ENCODE measurements at places on chromosomes 2 and 18.

DNA sequence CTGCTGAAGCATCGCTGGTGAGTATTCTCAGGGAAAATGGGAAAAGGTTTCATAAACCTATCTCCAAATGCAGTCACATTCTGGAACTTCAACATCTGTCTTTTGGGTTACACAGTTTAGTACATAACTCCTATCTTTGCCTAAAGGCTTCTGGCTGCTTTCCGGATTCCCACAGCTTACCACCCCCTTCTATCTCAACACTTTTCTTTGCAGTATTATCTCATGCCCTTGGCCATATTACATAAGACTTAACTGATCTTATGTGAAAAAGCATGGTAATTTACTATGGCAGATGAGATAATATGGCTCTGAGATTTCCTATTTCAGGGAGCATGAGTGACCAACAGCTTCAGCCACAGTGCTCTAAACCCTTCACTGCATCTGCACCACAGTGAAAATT, 369.3 kb upstream of the LINC00305 start:
- no peaks in the 10 kb centered on the region for H3K4me1 ChIP-seq
- no peaks in the 10 kb centered on the region for H3K36me3 ChIP-seq
- no peak overlapping the region for H3K27ac ChIP-seq
- DNase-seq, result no peak

DNA sequence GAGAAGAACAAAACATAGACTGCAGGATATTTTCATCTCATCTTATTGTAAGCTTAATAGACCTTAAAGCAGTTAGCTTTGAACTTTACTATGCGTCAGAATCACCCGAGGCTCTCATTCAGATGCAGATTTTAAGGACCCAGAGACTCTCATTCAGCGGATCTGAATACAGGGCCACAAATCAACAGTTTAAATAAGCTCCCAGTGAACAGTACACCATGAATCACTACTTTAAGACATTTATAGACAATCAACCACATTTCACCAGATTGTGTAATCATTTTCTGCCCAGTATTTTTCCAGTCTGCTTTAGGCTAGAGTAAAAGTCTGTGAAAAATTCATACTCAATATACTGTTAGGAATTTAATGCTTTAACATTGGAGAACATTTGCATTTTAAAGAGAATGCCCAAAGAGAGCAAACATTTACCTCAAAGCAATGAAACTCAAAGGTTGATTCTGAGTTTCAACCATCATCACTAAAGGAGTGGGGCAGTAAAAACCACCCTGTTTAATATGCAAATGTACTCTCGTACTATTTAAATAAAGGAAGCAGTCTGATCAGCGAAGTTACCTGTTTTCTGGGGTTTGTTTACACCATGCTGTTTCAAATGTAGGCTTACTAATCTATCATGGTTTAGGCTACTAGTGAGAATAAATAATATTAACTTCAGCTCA, 11.0 kb upstream of the ALPK2 start:
- no peak for DNase-seq
- no peak overlapping the region for H3K4me3 ChIP-seq
- H3K36me3 ChIP-seq, result no peaks in the 10 kb centered on the region
- H3K27me3 ChIP-seq, result no peaks in the 10 kb centered on the region
- no peak overlapping the region for H3K27ac ChIP-seq

DNA sequence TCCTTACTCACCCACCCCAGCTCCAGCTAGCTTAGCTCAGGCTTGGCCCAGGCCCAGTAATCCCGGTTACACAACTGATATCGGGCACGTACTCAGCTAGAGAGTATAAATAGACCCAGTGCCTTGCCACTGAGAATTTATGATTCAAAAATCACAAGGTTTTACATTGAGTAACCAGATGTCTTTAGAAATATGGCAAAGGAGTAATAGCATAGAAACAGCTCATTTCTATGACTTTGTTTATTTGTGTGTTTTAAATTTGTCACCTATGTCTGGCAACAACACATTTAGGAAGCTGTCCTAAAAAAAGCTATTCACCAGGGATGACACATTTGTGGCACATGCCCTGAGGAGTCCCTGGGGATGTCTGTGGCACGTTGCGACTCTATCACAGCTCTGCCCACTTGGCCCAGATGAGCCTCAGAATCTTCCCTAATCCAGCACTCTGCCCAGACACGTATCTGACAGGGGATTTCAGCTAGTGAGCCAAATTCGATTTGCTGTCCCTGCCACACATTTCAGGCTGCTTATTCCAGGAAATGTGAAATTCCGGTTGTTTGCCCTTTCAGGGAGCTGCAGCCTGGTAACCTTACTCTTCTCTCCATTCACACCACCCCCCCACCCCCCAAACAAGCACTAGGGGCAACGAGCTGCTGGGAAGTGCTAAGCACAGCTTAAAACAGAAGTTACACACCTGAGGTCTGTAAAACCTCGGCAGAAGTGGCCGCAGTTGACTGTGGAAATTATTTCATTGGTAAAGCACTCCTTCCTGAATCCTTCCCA, 85.4 kb upstream of the ZCCHC2 start:
- DNase-seq, result peak; percentile 80
- no peaks in the 10 kb centered on the region for H3K27me3 ChIP-seq
- peak overlapping the region; percentile 72 for H3K27ac ChIP-seq
- H3K36me3 ChIP-seq, result no peaks in the 10 kb centered on the region

GRCh38 chr2:135409436-135409835, 121.6 kb downstream of the ZRANB3 start:
- no peaks in the 10 kb centered on the region for H3K36me3 ChIP-seq
- DNase-seq, result no peak
- H3K27ac ChIP-seq, result no peak overlapping the region
- H3K4me1 ChIP-seq, result no peaks in the 10 kb centered on the region
- no peak overlapping the region for H3K4me3 ChIP-seq

DNA sequence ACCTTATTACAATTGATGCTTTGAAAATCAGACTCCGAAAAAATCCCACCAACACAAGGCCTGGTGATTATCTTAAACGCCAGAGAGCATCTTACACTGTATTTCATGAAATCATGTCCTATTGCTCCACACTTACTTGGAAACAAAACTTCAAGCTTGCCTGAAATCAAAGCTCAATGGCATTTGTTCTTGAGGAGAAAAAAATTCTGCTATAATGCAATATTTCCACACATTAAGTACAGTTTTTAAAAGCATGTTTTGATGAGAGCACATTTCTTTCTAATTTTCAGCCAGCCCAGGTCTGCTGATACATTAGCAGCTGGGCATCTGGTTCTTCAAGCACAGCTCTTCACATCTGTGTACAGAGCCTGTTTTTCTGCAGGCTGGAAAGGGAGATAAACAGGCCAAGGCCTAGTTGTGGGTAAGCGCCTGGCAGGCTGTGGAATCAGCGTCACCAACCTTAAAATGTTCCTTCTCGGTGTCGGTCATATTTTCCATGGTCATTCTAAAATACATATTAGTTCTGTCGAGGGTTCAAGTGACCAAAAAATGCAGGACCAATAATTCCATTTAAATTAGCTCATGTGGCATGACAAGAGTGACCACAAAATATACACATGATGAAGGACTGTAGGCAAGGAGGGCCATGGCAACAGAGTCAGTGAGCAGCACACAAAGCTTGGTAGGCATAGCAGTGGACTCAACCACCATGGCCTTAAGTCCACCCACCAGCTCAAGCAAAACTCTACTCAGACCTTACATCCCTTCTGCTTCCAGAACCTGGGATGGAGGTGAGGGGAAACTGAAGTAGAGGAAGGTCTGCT, 20.9 kb downstream of the SLC8A1 start:
- H3K27me3 ChIP-seq, result no peaks in the 10 kb centered on the region
- H3K27ac ChIP-seq, result no peak overlapping the region
- DNase-seq, result no peak
- no peak overlapping the region for H3K4me3 ChIP-seq

DNA sequence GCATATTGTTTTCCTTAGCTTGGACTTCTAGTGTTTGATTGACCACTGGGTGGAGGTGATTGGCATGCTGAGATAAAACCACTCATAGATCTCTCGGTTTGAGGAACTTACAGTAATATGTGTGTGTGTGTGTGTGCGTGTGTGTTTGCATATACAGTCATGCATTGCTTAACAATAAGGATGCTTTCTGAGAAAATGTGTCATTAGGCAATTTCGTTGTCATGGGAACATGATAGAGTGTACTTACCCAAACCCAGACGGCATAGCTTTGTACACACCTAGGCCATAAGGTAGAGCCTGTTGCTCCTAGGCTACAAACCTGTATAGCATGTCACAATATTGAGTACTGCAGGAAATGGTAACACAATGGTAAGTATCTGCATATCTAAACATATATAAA, 167.3 kb downstream of the NYAP2 start:
- H3K36me3 ChIP-seq, result no peaks in the 10 kb centered on the region
- H3K27me3 ChIP-seq, result no peaks in the 10 kb centered on the region
- no peak for DNase-seq
- H3K4me3 ChIP-seq, result no peak overlapping the region

GRCh38 chr18:51537487-51537886, 340.0 kb upstream of the MEX3C start:
- no peaks in the 10 kb centered on the region for H3K27me3 ChIP-seq
- H3K4me1 ChIP-seq, result no peaks in the 10 kb centered on the region
- H3K36me3 ChIP-seq, result no peaks in the 10 kb centered on the region
- H3K27ac ChIP-seq, result no peak overlapping the region
- DNase-seq, result no peak
- no peak overlapping the region for H3K4me3 ChIP-seq

DNA sequence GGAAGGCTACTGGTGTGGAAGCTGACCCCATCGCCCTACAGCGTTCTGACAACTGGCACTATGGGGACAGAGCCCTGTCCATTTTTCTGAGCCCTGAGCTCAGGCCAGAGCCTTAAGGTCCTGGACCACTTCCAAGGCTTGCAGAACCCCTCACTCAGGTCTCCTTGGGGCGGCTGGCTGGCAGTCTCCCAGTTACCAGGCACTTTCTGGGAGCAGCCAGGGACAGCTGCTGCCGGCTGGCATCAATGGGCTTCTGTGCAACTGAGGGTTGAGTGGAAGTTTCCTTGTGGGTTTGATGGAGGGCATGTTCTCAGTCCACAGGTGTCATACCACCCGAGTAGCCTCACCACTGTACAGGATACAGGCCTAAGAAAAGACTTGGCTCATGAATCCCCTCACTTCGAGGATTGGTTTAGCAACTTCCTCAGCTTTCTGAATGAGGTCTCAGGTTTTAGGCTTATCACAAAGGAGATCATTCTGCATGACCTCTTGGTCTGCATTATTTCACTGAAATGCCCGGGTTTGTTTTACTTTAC, 27.4 kb upstream of the WIPF1 start:
- DNase-seq, result no peak
- no peak overlapping the region for H3K27ac ChIP-seq
- H3K36me3 ChIP-seq, result no peaks in the 10 kb centered on the region
- H3K27me3 ChIP-seq, result no peaks in the 10 kb centered on the region
- H3K4me3 ChIP-seq, result no peak overlapping the region

- H3K36me3 ChIP-seq, result no peaks in the 10 kb centered on the region
- H3K4me1 ChIP-seq, result peaks cover 32% of the 10 kb centered on the region
- DNase-seq, result no peak
- H3K4me3 ChIP-seq, result no peak overlapping the region
Observed at GRCh38 chr2:45167920-45168629, 158.8 kb upstream of the SIX2 start.

GRCh38 chr2:171325886-171326585, 107.8 kb downstream of the METTL8 start:
- no peak overlapping the region for H3K27ac ChIP-seq
- no peaks in the 10 kb centered on the region for H3K4me1 ChIP-seq

DNA sequence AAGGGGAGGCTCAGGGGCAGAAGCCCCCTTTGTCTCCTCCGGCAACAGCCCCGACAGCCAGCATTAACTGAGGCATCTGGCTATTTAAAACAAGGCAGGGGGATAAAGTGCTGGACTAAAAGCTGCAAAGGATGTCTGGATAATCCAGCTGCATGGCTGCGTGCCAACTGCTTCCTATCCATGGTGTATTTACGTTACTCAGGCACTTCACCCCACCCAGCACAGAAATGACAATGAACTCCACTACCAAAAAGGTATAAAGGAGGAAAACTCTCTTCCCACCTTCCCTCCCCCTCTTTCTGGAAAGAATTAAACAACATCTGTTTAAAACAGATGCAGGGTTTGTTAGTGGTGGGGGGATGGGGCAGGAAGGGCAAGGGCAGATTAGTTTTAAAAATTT, 82.5 kb downstream of the SPRED2 start:
- H3K27ac ChIP-seq, result no peak overlapping the region
- H3K4me1 ChIP-seq, result peaks cover 18% of the 10 kb centered on the region
- H3K36me3 ChIP-seq, result no peaks in the 10 kb centered on the region
- peak; percentile 43 for DNase-seq
- no peak overlapping the region for H3K4me3 ChIP-seq

- peaks cover 46% of the 10 kb centered on the region for H3K27me3 ChIP-seq
- H3K36me3 ChIP-seq, result no peaks in the 10 kb centered on the region
- H3K4me3 ChIP-seq, result peak overlapping the region; percentile 39
- no peak overlapping the region for H3K27ac ChIP-seq
- peaks cover 10% of the 10 kb centered on the region for H3K4me1 ChIP-seq
Observed at GRCh38 chr18:74456017-74456348, 1.1 kb downstream of the DIPK1C start.

- H3K4me3 ChIP-seq, result no peak overlapping the region
- no peak for DNase-seq
- no peak overlapping the region for H3K27ac ChIP-seq
- no peaks in the 10 kb centered on the region for H3K27me3 ChIP-seq
- H3K4me1 ChIP-seq, result no peaks in the 10 kb centered on the region
- H3K36me3 ChIP-seq, result no peaks in the 10 kb centered on the region
Observed at GRCh38 chr2:26729311-26729710, 34.8 kb upstream of the SLC35F6 start.

- no peak overlapping the region for H3K4me3 ChIP-seq
- DNase-seq, result no peak
- H3K27me3 ChIP-seq, result no peaks in the 10 kb centered on the region
- peak overlapping the region; percentile 61 for H3K27ac ChIP-seq
Observed at GRCh38 chr2:197210430-197210829, 100.2 kb downstream of the ANKRD44 start.

DNA sequence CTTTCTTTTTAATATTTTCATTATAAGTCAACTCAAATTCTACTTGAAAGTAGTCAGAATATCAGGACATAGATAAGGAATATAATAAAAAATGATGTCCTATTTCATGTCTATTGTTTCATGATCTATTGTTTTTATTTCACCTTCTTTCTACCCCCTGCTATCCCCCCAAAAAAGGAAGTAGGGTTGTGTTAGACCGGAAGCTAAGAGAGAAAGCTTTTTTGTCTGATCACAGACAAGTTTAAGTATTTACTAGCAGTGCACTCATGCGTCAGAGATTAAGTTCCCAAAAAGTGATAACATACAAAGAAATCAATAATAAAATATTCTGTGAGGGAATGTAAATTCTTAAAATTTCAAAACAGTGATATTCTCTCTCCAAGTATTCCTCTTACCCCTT, 447.1 kb upstream of the CNTNAP5 start:
- H3K27ac ChIP-seq, result no peak overlapping the region
- no peak for DNase-seq
- H3K27me3 ChIP-seq, result no peaks in the 10 kb centered on the region
- H3K36me3 ChIP-seq, result no peaks in the 10 kb centered on the region
- H3K4me3 ChIP-seq, result no peak overlapping the region

All from tibial nerve (tissue), 4 donors.